Ovary (tissue), 10 donors: ENCODE measurements at places on chromosomes 2 and 18. TPM values are rescaled to one million over a fixed set of nuclear protein-coding genes. Genes with fewer than 3 reads are reported as not detected.

- DNase-seq, result no peak
Observed at GRCh38 chr2:186027922-186028321, 289.3 kb downstream of the FSIP2 start.

DNA sequence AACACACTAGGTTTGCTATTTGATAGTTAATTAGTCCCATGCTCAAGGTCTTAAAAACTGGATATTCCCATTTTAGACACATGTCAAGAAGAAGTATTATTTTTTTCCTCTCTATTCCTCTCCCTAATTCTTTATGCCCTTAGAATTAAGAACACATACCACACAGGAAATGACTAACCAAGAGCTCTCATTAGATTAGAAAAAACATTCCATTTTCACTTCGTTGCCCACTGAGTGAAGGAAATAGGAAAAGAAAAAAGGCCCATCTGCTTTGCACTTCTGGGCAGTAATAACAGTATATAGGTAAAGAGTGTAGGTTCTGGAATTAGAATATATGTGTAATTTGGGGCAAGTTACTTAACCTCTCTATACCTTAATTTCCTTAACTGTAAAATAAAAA lies 26.9 kb downstream of the ACADL start:
- DNase-seq, result no peak

GRCh38 chr18:51520676-51521180 lies 323.2 kb upstream of the MEX3C start:
- DNase-seq, result no peak

Gene BCL2
- polyA plus RNA-seq, result 24.0 TPM

Gene CACNB4
- 1.1 TPM for polyA plus RNA-seq

Gene CBLN2
- polyA plus RNA-seq, result not detected
